ENCODE measurements at places on chromosomes 12 and 14.

DNA sequence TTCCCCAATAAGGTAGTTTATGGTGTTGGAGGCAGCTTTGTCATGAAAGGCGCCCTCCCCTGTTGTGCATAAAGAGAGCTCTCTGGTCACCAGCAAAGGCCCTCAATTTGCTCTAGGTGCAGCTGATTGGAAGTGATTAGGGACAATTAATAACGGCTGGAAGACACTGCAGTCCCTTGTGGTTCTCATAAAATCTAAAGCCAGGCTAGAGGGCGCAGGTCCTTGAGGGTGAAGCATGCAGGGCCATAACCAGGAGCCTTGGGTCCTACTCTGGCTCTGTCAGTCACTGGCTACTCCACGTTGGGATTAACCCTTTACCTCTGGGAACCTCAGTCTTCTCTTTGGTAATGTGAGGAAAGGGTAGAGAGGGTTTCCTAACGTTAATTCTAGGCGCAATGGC, 1.9 kb downstream of the DAAM1 start:
- no peak for DNase-seq

- no peak for DNase-seq
Measured at GRCh38 chr14:103074729-103075367, 9.2 kb upstream of the LBHD2 start.

DNA sequence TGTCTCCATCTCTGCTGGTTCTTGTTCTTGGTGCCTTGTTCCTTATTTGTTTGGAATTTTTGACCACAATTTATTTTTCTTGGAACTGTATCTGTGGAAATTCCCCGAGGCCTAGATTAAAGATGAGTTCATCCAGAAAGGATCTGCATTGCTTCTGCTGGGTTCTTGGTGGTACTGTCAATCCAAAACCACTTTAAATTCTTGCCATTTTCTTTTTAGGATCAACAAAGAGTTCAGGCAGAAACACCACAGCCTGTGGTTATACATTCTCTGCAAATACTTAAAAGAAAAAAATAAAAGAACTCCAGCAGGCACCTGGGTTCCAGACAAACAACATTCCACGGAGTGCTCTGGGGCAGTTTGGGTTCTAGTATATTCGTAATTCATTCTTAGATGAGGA, 6.0 kb upstream of the VAMP1 start:
- DNase-seq = no peak

DNA sequence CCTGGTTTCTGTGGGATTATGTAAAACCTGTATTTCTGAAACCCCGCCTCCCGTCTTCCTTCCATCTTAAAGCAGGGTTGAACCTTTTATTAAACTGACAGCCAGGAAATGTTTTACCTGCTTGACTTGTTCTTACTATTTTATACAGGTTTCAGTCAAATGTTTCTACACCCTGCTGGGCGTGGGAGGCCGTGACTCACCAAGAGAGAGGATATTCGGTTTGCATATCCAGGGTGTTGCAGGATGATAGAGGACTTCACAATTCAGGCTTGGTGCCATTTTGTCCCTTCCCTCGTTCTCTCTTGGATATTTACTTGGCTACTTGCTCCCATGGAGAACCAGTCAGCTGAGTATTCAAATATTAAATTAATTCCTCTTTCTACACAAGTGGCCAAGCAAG, 69.7 kb downstream of the ARF6 start:
- DNase-seq = peak; percentile 75

GRCh38 chr12:6328945-6329702, 12.8 kb downstream of the TNFRSF1A start:
- no peak for DNase-seq

DNA sequence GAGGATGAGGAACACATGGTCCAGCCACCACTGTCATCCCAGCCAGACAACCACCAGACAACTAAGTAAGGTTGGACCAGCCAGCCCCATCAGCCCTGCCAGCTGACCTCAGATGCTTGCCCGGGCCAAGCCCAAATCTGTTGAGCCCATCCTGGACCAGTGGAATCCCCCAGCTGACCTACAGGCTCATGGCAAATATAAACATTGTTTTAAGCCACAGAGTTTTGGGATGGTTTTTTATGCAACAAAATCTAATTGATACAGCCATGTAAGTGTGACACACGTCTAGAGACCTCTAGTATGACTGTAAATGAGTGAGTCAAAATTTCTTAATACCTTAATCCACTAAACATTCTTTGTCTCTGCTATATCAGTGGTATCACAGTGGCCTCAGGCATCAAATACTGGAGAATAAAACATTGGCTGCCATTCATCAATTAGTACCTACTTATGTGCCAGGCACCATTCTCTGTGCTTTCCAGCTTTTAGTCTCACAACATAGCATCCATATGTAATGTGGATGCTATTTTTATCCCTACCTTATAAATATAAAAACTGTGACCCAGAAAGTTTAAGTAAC, 24.2 kb upstream of the NT5DC3 start:
- DNase-seq = no peak

- no peak for DNase-seq
Measured at GRCh38 chr12:114974333-114974732, 290.4 kb upstream of the TBX3 start.

DNA sequence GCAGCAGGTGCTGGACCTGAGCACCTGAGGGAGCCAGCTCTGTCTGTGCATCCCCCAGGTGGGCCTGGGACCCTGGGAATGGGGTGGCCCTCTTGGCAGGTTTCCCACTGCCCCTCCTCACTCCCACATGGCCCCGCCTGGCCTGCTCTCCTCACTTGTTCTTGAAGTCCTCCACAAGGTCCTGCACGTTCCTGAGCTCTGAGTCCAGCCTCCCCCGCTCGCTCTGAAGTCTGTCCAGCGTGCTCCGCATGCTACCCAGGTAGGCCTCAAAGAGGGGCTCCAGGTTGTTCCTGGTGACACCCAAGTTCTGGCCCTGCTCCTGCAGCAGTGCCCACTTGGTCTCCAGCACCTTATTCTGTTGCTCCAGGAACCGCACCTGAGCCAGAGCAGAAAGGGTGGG, 2.9 kb downstream of the KRT79 start:
- DNase-seq = no peak

GRCh38 chr12:2447861-2448260, 346.9 kb upstream of the FKBP4 start:
- no peak for DNase-seq

DNA sequence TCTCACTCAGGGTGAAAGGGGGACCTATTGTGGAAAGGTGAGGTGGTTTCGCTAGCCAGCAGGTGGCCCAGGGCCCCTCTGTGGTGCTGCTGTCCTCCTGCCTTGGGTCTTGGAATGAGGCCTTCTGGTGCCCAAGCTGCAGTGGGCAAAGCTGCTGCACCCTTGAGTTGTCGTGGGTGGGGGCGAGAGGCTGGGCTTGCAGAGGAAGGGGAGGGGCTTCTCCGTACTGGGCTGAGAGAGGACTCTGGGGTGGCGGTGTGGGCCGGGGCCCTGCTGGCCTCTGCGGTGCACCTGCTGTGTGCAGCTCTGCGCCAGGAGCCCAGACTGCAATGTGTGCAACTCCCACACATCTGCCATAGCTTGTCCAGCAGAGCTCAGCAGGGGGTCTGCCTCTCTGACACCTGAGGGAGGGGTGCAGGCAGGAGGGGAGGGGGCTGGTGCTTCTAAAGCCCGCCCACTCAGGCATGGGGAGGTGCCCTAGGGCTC, 145.8 kb downstream of the KIF26A start:
- no peak for DNase-seq

GRCh38 chr14:76706811-76707210, 54.5 kb upstream of the VASH1 start:
- DNase-seq = no peak

DNA sequence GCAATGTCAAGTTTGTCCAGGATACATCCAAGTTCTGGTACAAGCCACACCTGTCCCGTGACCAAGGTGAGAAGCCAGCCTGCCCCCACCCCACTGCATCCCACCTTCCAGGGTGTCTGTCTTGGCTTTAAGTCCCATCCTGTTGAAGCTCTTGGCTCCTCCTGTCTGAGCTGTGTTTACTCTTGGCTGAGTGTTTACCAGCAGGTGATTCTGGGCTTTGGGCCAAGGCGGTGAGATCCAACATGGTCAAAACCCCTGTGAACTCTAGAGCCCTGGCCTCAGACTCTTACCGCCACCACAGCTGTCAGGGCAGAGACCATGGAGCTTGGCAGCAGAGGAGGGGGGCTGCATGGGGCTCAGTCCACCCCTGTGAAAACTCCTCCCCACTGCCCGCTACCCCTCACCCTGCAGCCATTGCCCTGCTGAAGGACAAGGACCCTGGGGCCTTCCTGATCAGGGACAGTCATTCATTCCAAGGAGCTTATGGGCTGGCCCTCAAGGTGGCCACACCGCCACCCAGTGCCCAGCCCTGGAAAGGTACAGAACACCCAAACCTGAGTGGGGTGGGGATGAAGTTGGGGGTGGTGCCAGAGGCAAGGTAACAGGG, 11.6 kb downstream of the TNS2 start:
- DNase-seq = peak; percentile 86

DNA sequence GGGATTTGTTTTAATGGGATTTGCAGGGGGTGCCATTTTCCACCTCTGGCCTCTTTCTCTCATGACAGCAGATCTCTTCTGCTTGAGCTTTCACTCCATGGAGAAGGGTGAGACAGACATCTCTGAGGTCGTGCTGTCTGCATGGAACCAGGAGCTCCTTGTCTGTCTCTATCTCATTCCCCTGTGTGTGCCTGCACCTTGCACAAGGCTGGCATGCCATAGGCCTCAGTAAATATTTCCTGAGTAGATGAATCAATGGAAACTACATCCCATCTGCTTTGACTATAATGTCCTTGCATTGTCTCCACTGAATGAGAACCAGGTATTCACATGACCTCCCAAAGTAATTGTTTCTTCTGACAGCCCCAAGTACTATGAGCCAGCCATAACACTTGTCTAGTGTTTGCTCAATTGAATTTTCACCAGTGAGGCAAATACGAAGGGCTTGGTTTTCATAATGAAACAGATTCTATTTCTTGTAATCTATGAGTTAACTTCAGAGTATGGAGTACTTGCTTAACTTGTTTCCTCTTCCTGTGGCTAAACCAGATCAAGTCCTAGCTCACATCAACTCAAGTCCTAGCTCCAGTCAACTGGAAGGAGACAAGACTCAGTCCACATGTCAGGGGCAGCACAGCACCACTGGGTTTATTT, 32.3 kb downstream of the KCNK13 start:
- DNase-seq = no peak

DNA sequence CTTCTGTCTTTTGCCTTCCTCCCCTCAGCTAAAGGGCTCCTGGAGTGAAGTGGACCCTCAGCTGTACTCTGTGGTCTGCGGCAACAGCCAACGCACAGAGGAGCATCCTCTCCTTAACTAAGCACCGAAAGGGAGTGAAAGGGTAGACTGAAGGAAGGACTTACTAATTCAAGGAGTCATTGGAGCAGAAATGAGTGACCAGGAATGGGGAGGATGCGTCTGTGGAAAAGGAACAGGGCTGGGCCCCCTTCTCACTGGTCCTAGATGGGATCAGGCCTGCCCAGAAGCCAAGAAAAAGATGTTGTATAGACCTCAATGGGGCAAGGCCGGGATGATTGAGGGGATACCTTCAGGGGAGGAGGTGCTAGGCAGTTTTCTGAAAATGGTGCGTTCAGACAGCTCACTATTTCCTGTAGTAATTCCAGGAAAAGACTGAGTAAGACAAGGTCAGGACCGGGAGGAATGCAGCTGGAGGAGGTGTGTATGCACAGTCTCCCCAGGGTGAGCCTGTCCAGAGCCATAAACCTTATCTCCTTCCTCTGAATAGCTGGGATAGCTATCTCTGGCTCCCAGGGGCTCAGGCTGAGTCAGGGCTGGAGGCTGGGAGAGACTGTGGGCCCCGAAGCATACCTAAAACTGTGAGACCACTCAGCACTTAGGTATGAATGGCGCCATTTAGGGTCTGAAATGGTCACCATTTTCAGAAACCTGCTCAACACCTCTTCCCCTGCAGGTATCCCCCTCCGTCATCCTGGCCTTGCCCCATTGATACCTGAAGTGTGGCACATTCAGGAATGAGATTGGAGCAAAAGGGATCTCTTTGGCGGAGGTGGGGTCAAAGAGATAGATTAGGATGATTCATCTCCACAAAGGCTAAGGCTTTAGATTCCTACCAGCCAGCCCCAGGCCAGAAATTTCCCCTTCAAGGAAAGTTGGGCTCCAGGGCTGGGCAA, 20.2 kb upstream of the KRT8 start:
- DNase-seq = no peak

- DNase-seq = no peak
Measured at GRCh38 chr12:51403159-51403558, 12.0 kb upstream of the GALNT6 start.

DNA sequence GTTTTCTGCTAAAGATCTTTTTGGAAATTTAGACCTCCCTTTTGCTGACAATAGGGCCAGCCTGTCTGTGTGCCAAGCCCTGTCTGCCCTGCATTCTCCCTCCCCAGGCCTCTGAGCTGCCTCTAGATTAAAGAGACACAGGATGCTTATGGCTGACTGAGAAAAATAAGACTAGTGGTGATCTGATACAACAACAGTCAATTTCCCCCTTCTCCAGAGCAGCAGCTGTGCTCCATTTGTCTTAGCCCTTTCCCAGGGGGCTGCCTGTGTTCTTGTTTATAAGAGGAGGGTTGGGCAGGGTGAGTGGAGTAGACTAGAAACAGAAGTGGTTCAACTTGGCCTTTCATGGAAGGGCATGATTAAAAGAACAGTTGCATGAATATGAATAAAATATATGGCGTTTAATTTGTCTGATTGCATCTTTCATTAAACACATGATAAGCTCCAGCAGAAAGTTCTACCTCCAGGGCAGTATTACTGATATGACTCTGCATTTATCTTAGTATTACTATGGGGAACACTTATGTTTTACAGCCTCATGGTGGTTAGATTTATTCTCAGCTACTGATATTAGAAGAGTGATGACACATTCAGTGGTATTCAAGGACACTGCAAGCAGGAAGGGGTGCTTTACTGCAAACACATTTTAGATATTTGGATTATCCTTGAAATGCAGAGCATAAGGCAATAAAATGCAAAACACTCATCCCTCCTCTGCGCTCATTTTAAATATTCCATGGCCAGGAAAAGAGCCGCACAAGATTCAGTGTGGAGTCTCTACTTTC, 150.2 kb upstream of the CLEC14A start:
- no peak for DNase-seq

DNA sequence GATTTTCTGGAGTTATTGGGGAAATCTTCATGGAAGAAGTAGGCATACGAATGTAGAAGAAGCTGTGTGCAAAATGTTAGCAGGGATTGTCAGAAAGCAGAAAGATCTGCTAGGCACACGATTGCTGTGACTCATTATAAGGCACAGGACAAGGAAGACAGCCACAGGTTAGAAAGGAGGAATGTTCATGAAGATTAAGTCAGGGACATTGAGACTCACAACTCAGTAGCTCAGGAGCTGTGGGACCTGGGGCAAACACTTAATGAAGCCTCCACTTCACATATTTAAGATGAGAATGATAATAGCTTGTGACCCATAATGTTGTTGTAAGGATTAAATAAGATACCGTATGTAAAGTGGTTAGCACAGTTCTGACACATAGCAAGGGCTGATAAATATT, 26.6 kb upstream of the RTRAF start:
- no peak for DNase-seq

GRCh38 chr14:24806061-24806678, 172.2 kb upstream of the GZMB start:
- DNase-seq = peak; percentile 86

- no peak for DNase-seq
Measured at GRCh38 chr12:43237238-43237879, 314.6 kb downstream of the ADAMTS20 start.

Measured in prostate gland (tissue), 2 donors.